K562 (cell line): ENCODE measurements at places on chromosomes 1 and 21.

DNA sequence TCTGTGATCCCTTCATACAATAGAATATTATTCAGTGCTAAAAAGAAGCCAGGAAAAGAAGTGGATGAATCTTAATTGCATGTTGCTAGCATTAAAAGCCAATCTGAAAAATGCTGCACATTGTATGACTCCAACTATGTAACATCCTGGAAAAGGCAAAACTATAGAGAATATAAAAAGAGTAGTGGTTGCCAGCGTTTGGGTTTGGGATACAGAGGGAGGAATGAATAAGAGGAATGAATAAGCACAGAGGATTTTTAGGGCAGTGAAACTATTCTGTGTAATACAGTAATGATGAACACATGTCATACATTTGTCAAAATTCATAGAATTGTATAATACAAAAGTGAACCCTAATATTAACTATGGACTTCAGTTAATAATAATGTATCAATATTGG, 42.5 kb downstream of the GPR88 start:
- DNase-seq, result no peak

DNA sequence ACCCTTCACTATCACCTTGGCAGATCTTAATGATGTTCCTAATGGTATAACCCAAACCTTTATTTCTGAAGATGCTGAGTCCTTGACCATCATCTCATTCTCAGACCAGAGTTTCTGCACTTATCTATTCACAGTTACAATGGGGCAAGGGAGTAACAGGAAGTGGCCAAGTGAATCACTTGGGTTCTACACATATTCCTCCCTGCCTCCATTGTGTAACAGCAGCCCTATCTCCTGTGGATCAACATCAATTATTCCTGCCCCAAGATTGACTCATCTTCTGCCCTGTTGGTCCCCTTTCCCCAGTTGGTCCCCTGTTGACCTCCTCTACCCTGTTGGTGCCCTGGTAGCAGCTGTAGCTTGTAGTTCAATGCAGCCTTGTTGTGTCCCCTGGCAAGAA, 10.3 kb upstream of the S100A7 start:
- DNase-seq, result no peak

DNA sequence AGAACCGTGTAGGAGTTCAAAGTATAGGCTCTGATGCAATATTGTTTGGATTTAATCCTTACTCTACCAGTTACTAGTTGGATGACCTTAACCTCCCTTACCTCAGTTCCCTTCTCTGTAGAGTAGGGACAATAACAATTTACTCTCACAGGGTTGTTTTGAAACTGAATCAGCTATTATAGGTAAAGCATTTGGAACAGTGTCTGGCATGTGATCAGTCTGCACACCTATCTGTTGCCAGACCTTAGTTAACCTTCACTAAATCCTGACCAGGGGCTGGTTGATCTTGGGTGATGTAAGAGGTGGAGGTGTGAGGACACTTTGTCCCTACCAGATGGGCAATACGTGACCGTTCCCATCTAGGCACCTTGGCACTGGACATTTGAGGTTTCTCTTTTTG, 106.9 kb downstream of the DDX20 start:
- no peak for DNase-seq

DNA sequence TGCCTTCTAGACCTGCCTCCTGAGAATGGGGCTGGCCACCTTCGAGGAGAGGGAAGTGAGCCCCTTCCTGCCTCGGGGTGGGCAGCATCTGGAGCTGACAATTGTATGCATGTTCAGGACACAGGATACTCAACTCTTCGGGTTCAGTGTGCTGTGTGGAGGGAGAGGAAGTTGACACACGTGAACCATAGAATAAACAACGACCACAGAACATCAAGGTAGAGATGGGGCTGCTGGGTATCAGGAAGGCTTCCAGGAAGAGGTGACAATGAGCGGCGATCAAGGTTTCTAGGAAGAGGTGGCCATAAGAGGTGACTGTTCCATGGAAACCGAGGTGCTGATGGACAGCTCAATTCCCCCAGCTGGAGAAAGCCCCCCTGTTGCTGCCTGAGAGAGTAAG, 22.0 kb downstream of the UBIAD1 start:
- DNase-seq, result no peak

DNA sequence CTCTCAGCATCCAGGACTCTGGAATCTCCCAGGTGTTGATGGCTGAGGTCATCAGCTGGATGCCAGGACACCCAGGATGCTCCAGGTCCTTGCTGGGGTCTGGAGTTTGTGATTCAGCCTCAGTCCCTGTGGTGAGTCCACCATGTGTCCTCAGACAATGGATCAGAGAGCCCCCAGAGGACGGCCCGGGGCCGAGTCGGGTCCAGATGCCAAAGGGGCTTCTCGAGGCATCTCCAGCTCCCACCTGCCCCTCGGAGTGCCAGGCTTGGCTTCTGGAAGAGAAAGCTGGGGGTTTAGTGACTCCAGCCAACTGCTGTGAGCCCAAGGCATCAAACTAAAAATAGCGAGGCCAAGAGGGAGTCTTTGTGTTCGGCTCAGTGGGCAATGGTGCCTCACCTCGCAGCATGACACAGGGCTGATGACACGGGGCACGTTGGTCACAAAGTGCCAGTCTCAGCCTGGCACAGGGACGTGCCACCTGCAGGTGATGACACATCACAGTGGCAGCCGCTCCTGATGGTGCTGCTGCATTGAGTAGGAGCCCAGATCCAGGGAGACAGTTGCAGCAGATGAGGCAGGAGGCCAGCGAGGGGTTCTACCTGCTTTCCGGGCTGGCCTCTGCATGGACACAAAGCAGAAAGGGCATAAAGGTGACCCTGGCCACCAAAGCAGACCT, 10.6 kb downstream of the PDE9A start:
- DNase-seq, result no peak

GRCh38 chr1:115978292-115978941, 2.1 kb downstream of the SLC22A15 start:
- DNase-seq, result no peak

DNA sequence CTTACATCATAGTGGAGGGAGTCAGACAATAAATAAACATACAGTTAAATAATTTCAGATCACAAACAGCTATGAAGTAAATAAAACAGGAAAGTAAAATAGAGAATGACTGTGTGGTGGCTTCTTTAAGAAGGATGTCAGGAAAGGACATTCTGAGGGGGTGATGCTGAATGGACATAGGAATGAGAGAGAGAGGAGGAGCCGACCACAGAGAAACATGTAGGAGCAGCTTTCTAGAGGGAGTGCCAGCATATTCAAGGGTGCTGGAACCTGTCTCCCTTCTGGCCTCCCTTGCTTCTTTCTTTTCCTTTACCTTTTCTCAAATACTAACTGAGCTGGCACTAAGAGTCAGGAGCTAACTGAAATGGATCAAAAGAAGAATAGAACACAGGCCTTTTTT, 20.5 kb upstream of the BCL10 start:
- DNase-seq, result no peak

GRCh38 chr1:65238010-65238409, 71.3 kb upstream of the DNAJC6 start:
- no peak for DNase-seq

- DNase-seq, result no peak
Observed at GRCh38 chr1:232170909-232171308, 459.0 kb downstream of the SIPA1L2 start.

DNA sequence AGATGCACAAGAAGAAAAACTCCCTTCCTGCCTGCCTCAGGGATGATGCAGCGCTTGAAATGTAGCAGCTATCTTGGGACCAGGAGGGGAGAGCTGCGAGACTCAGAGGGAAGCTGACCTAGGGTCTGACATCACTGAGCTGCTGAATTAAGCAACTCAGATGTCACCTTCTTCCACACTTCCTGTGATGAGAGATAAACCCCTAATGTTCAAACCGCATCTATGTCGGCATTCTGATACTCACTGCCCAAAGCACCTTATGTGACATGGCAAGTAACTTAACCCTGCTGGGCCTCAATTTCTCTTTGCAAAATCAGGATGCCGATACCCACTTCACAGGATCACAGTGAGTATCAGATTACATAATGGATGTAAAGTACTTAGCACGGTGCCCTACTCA, 9.1 kb upstream of the AK2 start:
- no peak for DNase-seq

GRCh38 chr1:45785583-45785982, 17.8 kb upstream of the MAST2 start:
- DNase-seq, result no peak

DNA sequence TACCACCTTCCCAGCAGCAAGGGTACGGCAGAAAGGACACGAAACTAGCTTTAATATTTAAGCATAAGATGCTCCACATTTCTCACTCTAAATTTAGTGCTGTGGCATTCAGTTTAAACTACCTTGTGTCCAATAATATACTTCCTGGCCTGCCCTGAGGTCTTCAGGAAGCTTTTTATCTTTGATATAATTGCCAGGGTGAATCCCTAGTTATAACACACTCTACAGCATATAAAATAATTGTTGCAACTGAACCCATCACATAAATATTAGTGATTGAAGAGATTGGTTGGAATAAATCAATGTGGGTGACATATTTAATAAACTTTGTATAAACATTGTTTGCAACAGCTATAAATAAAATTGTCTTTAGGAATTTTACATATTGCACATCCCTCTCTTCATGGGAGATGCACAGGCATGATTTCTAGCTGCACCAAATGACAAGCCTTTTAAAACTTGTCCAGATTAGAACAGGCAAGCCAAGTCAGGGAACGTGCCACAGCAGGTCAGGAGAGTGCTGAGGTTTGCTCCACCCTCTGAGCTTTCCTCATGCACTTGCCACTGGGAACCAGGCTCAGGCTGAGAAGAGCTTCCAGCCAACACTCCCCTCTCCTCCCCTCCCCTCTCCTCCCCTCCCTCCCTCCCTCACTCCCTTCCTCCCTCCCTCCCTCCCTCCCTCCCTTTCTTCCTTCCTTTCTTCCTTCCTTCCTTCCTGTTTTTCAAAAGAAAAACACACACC, 623.2 kb upstream of the PKN2 start:
- no peak for DNase-seq

GRCh38 chr21:39651206-39651605, 38.5 kb downstream of the B3GALT5 start:
- no peak for DNase-seq

- no peak for DNase-seq
Observed at GRCh38 chr21:43369596-43370090, 57.3 kb downstream of the SIK1 start.

GRCh38 chr1:181152892-181153633, 64.6 kb downstream of the IER5 start:
- DNase-seq, result peak; percentile 93

- DNase-seq, result peak; percentile 95
Observed at GRCh38 chr1:109901524-109902145, 9.0 kb upstream of the CSF1 start.

- DNase-seq, result no peak
Observed at GRCh38 chr1:213669964-213670691, 317.6 kb upstream of the PROX1 start.

- no peak for DNase-seq
Observed at GRCh38 chr1:185732951-185733350, 1.2 kb upstream of the HMCN1 start.

GRCh38 chr1:45820788-45821187, 17.4 kb downstream of the MAST2 start:
- no peak for DNase-seq

GRCh38 chr1:85611856-85612255, 31.3 kb downstream of the CCN1 start:
- no peak for DNase-seq

DNA sequence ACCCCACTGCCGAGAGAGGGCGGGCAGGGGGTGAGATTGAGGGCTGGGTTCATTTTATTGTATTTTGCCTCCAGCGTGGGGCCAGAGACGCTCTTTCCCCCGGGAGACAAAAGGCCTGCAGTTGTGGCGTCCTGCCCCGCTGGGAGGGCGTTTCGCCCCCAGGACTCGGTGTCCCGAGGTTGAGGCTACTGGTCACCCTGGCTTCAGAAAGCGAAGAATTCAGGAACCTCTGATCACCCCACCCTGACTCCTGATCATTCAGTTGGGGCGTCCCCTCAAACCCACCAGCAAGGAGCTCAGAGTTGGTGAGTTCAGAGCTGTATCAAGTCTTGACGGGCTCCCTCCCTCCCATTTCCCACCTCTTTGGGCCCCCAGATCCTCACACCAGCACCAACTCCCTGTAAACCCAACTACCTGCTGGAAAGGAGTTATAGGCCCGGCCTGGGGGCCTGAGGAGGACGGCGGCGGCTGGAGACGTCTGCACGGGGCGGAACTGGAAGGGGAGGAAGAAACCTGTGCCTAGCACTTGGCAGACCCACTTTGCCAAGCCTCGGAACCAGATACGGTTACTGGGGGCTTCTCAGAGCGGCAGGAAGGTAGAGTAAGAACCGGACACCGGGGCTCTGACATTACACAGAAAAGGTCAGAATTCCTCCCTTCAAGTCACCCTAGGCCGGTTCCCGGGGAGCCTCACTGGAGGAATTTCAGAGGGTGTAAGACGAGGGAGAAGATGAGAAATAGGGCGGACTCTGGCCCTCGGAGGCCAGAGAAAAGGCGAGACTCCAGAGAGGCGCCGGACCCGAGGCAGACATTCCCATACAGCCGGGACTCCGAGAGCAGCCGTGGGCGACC, 761 bp upstream of the PAX7 start:
- DNase-seq, result no peak

- no peak for DNase-seq
Observed at GRCh38 chr1:41743366-41743765, 175.4 kb downstream of the HIVEP3 start.

- no peak for DNase-seq
Observed at GRCh38 chr1:165823552-165824268, 3.7 kb upstream of the UCK2 start.

GRCh38 chr1:31102501-31102950, 37.0 kb upstream of the PUM1 start:
- no peak for DNase-seq

- no peak for DNase-seq
Observed at GRCh38 chr21:36282568-36283230, 37.3 kb upstream of the MORC3 start.

DNA sequence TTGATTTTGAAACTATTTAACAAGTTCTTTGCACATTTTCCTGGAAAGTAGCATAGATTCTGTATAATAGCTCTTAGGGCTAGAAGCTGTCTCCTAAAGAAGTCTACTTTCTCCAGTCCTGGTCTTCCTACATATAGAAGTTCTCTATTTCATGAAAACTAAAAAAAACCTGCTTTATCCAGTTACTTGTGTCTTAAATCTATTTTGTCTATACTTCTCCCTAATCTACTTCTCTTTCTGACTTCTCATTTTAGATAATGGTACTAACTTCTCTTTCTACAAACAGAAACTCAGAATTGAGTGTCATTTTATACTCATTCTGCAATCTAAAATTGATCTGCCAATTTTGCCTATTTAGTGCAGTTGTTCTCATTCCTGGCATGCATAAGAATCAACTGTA, 28.7 kb downstream of the PDE4B start:
- DNase-seq, result no peak
